Stimulated activated CD4-positive, alpha-beta T cell treated with anti-CD3 and anti-CD28 coated beads, Interleukin-1b, Interleukin-23, amount 100 ng/mL, for 4 hours (primary cell): ENCODE measurements at places on chromosomes 11 and 22.

- DNase-seq = no peak
Observed at GRCh38 chr11:113103932-113104690, 142.9 kb downstream of the NCAM1 start.

DNA sequence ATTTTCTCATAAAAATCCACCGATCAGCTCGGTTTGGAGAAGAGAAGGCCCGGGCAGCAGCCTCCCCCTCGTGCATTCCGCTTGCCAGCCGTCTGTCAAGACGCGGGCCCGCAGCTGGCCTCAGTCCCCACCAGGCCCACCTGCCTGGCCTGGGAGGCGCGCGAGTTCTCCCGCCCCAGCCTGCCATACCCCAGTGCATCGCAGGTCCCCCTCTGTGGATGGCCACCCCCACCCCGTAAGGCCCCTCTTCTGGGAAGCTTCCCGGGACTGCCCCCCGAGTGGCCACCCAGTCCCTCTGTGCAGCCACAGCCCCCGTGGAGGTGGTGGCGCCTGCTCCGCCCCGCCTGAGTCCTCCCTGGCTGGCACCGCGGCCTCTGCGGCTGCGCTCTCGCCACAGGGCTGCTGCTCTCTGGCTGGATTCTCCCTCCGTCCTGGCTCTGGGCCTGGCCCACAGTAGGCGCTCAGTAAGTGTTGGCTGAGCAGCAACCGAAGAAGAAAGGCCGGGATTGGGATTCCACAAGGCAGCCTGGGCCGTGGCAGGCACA lies 74.0 kb upstream of the TCF20 start:
- no peak for DNase-seq

- no peak for DNase-seq
Observed at GRCh38 chr22:48993655-48994054, 834.0 kb downstream of the BRD1 start.

DNA sequence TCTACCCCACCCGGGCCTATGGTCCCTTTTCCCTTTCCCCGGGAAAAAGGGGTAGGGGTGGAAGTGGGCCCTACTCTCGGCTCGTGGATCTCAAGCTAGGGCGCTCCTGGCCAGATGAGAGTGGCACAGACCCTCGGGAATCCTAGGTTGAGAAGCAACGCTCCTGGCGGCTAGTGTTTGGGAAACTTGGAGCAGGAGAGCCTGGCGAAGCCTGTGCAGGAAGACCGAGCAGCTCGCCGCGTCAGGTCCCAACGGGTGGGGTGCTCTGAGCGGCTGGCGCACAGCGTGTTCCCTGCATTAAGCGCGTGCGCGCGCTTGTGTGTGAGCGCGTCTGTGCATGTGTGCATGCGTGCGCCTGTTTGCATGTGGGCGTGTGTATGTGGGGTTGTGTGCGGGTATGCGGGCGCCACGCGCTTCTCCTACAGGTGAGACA lies 7.1 kb upstream of the FLI1 start:
- no peak for DNase-seq

DNA sequence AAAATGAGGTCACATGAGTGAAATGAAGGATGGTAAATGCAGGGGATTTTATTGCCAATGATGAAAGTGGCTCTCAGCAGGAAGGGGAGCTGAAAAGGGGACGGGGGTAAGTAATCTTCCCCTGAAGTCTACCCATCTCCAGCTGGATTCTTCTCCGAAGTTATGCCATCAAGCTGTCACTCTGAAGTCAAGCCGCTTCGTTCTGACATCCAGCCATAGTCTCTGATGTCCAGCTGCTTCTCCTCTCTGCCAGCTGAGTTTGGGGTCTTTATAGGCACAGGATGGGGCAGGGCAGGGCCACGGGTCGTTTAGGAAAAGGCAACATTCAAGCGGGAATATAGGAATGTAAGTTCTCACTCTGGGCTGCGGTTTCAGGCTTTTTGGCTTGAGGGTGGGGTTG lies 181.9 kb upstream of the ANO3 start:
- DNase-seq = no peak

GRCh38 chr22:45430871-45431270 lies 17.4 kb downstream of the RIBC2 start:
- DNase-seq = no peak

DNA sequence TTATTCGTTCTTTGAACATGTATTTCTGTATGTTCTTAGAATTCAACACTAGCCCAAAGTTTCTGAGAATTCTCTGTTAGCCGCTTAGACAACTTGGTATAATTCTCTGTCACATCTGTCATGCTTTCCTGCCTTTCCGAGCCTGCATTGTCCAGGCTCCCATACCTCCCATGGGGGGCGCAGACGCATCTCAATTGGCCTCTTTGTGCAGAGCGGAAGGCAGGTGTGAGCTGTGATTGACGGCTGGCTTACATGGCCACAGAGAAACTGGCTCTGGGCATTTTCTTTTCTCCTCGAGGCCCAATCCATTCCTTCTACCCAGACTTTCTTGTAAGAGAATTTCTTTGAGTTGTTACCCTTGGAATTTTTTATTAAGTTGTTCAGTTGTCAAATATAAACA lies 132.7 kb upstream of the SESN3 start:
- DNase-seq = no peak

- DNase-seq = no peak
Observed at GRCh38 chr11:43576320-43576802, 104.2 kb upstream of the HSD17B12 start.

DNA sequence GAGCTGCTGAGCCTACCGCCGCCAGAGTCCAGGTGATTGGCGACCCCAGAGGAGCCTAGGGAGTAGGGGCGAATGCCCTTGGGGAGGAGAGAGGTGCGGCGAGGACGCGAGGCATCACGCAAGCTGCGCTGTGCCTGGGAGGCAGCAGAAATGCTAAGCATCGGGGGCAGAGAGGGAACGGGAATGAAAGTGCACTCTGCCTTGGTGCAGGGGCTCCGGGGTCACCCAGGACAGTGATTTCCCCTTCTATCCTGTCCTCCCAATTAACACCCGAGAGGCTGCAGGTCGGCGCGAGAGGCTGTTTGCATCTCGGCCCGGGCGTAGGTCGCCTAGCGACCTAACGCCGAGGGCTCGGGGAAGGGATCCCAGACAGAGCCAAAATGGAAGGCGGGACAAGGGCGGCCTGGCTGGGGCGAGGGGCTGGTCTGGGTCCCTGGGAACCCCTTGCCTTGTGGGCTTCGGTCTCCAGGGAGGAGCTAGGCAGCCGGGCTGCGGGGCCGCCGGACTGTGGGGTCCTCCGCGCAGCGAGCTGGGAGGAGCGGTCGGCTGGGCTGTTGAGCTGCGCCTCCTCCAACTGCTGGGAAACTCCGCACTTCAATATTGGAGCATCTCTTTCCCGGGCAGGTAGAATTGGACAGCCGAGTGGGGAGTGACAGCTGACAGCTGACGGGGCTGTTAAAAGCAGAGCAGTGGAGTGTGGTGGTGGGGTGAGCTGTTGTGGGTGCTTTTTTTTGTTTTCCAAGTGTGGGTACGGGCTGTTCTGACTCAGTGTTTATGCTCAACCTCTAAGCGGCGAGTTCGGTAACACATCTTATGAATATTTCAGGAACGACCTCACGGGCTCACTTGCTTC lies 657 bp downstream of the ELMOD1 start:
- DNase-seq = no peak

DNA sequence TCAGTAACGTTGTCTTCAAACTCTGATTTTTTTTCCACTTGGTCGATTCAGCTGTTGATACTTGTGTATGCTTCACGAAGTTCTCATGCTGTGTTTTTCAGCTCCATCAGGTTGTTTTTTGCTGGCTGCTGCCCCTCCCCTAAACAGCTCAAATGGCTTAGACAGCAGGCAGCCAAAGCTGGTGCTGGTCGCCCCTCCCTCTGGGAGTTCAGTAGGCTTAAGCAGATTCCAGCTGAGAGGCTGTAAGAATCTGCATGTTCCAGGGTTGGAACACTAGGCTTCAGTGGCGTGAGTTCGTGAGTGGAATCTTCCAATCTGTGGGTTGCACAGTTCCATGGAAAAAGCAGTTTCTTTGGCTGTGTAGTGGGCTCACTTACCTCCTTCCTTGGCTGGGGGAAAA lies 10.3 kb upstream of the FIBIN start:
- no peak for DNase-seq

- DNase-seq = no peak
Observed at GRCh38 chr11:83355391-83355790, 69.2 kb upstream of the CCDC90B start.

- DNase-seq = no peak
Observed at GRCh38 chr11:128522943-128523518, 64.3 kb downstream of the ETS1 start.

DNA sequence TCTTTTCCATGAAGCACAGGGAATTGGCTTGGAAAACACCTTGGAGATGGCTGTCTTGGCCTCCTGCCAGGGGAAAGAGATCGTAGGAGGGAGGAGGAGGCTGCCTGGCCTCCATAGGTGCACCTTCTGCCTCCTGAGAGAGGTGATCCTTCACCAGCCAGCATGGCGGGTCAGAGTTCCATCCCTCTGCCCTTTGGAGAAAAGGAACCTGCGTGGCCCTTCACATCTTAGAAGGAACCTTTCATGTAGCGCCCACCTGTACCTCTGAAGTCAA lies 58.2 kb upstream of the DRD2 start:
- DNase-seq = no peak

DNA sequence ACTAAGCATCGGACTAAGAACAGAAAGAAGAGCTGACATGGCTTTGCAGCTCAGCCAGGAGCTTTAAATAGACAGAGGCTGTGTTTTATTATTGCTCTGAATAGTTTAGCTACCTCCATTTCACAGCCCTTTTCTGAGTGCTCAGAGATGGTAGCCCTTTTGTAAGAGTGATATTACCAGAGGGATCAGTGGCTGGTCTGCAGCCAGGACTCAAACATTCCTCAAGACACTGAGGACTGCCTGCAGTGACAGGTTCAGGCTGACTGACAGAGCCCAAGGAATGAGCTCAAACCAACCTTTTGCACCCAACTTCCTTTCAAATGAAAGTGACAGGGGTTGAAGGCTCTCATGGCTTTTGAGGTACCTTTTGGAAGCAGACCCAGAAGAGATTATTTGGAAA lies 189.0 kb downstream of the DDX10 start:
- no peak for DNase-seq

DNA sequence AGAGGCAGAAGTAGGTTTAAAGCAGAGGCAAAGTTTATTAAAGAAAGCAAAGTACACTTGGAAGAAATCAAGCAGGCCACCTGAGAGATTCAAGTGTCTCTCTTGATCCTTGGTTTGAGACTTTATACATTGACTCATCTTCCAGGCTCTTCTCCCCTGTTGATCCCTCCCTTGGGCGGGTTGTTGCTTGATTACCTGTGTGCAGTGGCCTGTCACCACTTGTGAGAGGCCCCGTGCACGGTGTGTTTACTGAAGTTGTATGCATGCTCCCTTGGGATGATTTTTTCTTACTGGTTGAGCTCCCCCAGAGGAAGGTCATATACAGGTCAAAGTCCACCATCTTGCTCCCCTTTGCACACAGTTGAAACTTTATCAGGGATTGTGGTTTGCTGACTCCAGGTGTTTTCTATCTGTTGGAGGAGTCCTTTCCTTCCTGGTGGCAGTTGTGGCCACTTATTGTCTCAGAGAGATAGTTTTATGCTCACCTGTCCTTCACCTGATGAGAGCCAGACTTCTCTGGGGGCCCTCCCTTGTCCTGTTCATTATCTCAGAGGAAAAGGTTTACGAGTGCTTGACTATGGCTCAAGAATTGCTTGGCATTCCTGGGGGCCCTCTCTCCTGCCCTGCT lies 16.3 kb upstream of the RBMXL2 start:
- no peak for DNase-seq

- DNase-seq = no peak
Observed at GRCh38 chr11:88015170-88015569, 160.1 kb downstream of the RAB38 start.

DNA sequence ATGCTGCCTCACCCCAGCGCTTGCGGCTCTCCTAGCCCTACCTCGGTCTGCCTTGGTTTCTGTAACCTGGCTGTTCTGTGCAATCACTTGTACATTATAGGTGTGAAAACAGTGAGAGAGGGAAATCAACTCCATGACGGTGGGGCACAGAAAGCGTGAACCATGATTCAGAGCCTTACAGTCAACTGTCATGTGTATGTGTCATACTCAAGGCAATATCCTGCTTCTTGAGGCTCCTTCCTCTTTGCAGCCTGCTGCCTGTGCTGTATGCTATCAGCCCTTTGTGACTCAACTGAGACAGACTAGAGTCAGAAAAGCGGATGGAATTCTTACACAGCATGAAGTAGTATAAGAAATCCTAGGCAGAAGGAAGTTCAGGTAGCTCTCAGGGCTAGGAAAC lies 2.1 kb downstream of the NRIP3 start:
- DNase-seq = peak; percentile 28

GRCh38 chr22:27068121-27068520 lies 410.7 kb downstream of the MIAT start:
- DNase-seq = no peak

- DNase-seq = no peak
Observed at GRCh38 chr22:45717789-45718188, 46.2 kb downstream of the ATXN10 start.

DNA sequence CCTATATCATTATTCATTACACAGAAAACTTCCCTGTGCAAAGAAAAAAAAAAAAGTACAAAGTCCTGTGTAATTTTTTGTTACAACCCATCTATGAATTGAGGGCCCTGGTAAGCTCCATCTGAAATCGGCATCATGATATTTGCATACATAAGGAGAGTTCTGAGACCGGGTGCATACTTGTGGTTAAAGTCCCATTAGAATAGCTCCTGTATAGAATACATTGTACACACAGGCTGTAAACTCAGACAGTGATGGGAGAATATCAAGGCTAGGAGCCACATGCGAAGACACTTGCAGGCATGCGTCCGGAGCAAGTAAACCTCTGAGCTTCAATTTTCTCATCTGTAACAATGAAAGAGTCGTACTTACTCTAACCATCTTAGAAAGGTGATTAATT lies 353.2 kb downstream of the ETS1 start:
- no peak for DNase-seq

DNA sequence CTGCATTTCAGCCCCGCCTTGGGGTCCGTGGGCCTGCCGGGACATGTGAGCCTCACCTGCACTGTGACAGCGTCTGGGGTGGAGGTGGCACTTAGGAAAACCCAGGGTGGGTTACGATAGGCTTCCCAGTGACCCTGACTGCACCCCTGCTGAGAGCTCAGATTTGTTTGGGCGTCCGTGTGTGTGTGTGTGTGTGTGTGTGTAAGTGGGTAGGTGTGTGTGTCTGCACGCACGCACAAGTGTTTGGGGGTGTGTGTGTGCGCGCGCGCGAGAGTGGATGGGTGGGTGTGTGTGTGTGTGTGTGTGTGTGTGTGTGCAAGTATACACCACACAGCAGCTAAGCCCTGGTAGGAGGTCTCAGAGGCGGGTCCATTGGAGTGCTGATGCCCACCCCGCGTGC lies 12.1 kb upstream of the ARHGAP8 start:
- DNase-seq = no peak

- DNase-seq = no peak
Observed at GRCh38 chr22:39449708-39450107, 7.1 kb upstream of the MGAT3 start.

- no peak for DNase-seq
Observed at GRCh38 chr11:66231561-66231960, 36.9 kb upstream of the RAB1B start.

GRCh38 chr11:12386745-12387144 lies 9.4 kb downstream of the PARVA start:
- no peak for DNase-seq

DNA sequence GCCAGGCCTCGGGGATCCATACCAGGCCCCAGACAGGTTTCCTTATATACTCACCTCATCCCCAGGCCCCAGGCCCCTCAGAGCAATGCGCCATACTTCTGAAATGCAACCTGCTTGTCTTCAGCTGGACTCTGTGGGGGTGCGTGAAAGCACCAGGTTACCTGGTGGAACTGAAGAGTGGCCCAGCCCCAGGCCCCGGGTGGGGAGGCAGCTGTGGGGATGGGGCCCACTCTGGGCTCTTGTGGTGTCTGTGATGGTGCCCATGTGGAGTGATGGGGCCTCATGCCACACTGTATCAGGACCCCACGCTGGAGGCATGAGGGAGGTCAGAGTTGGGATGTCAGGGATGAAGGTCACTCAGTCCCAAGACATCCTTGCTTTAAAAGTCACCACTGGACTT lies 999.0 kb downstream of the BRD1 start:
- DNase-seq = no peak
